ENCODE measurements at places on chromosomes 5 and 9.
A peak's percentile ranks its signal among the peaks of the same experiment; 100 is the strongest.

DNA sequence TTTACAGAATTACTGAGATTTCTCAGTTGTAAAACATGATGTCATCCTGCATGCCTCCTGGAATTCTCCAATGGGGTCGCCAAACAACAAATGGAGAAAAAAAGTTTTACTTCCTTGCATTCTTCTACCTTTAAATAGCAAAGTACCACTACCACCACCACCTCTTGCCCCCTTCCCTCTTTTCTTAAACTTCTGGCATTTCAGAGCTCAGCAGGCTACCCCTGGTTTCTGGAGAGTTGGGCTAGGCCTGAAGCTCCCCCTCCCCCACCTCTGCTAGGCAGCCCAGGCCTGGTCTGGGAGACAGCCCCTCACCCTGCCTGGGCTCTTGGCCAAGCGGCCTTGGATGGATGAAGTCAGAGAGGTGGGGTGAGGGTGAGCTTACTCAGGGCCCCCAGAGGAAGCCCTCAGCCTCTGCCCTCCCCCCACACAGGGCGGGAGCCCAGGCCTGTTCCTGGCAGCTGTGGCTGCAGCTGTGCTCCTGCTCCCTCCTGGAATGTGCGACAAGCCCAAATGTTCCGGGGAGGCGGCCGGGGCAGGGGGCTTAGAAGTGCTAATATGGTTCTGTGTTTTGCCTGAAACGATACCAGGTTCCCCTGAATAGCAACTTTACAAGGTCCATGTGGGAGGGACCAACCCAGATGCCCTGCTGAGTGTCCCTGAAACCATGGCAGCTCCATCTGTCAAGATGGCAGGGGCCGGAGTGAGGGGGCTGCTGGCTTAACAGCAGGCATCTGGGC is 6.0 kb upstream of the CCIN start:
- DNase-seq = peak; percentile 92

- DNase-seq = peak; percentile 54
These were observed 117.4 kb downstream of the SMARCA2 start for GRCh38 chr9:2132484-2133082.

DNA sequence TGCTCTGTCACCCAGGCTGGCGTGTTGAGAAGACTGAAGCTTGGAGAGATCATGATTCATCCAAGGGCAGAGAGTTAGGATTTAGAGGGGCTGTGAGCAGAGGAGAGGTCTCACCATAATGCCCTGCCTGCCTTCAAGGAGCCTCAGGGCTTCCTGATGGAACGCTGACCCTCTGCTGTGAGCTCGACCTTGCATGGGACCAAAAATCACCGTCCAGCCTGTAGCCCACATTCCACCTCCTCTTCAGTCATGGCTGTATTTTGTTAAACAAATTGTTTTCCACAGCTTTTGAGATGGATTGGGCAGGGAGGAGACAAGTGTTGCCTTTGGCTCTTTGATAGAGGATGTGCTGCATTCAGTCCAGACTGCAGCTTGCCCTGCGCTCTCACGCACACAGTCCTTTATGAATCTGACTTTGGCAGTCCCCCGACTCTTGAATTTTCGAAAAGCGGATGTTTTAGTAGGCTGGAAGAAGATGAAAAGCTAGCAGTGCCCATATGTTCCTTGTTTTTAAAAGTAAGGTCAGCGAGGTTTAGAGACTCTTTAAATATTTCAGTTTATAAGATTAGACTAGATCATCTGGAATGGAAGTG is 79.5 kb downstream of the MVB12B start:
- DNase-seq = no peak

- no peak for DNase-seq
These were observed 125.0 kb upstream of the PITX1 start for GRCh38 chr5:135158982-135159381.

DNA sequence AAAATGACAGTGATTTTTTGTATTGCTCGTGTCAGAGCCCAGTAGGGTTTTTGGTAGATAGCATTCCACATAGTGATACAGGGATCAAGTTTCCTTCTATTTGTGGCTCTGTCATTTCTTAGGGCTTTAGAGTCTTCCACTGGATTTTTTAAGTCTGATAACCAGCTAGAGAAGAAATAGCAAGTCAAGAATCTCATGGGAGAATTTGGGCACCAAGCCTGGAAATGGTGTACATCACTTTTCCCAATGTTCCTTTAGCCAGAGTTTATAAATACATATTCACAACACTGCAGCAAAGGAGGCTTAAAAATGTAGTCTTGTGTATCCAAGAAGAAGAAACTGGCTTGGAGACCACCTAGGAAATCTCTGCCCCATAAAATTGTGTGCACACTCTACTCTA is 647.1 kb upstream of the KLF4 start:
- no peak for DNase-seq

DNA sequence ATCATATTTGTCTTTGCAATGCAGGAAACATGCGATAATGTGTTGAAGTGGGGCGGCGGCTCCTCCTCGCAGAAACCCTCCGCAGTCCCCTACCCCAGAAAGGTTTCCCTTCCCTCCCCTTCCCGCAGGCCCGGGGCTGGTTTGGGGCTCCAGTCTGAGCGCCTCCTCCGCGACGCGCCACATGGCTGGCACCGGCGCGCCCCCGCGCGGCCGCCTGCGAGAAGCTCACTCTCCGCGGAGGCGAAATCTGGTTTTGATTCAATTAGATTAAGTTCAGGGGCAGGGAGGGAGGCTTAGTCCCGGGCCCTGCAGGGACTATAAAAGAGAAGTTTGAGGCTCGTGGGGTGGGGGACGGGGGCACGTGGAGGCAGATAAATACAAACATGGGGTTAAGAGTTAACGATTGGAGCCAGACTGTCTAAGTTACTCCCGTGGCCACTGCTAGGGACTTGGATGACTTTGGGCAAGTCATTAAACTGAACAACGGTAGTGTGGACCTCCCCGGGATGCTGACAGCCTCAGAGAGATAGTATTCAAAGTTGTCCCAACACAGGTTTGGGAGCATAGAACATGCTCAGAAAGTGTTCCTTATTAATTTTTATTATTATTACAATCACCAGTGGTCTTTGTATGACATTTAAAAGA is 69.4 kb downstream of the MSX2 start:
- peak; percentile 4 for DNase-seq

- DNase-seq = no peak
These were observed 86.9 kb downstream of the CYFIP2 start for GRCh38 chr5:157352756-157353340.

- DNase-seq = no peak
These were observed 1.1 kb upstream of the IRF1 start for GRCh38 chr5:132491368-132492364.

- peak; percentile 34 for DNase-seq
These were observed 60.4 kb upstream of the CKMT2 start for GRCh38 chr5:81172710-81173109.

GRCh38 chr5:55175781-55176175 is 2.8 kb upstream of the CDC20B start:
- DNase-seq = no peak

DNA sequence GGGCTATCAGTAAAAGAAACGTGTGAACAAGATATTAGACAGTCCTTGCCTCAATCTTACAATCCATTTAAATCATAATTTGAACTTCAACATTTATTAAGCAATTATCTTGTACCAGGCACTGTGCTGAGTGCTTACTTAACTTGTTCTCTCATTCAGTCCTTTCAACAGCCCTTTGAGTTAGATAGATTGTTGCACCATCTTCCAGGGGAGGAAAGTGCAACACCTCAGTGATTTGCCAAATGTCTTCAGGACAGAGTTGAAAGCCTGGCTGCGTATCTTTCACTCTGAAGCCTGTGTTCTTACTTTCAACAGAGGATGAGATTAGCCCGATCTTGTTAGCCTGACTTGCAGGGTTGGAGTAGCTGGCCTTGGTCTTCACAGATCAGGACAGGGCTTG is 34.2 kb upstream of the SUB1 start:
- peak; percentile 58 for DNase-seq

GRCh38 chr5:14187660-14188059 is 44.5 kb downstream of the TRIO start:
- DNase-seq = no peak

- peak; percentile 90 for DNase-seq
These were observed 106.1 kb upstream of the ICE1 start for GRCh38 chr5:5316334-5316733.

GRCh38 chr5:158007336-158007735 is 148.4 kb upstream of the CLINT1 start:
- no peak for DNase-seq

DNA sequence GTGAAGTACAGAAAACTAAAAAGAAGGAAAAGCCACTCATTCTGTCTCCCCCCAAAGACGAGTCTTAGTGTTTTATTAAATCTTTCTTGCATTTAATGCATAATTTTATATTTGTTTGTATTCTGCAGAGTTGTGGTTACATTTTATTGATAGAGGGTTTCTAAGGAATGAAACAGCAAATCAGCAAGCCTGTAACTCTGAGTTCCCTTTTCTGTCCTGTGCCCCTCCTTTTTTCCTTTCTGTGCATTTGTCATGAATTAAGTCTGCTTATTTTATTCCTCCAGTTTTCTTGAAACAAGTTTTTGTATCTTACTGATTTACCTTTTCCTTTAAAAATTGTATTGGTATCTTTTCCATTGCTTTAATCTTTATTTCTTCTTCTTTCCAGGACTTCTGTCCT is 132.8 kb downstream of the MUSK start:
- no peak for DNase-seq

GRCh38 chr9:78572266-78572665 is 275.3 kb downstream of the PSAT1 start:
- DNase-seq = peak; percentile 17

DNA sequence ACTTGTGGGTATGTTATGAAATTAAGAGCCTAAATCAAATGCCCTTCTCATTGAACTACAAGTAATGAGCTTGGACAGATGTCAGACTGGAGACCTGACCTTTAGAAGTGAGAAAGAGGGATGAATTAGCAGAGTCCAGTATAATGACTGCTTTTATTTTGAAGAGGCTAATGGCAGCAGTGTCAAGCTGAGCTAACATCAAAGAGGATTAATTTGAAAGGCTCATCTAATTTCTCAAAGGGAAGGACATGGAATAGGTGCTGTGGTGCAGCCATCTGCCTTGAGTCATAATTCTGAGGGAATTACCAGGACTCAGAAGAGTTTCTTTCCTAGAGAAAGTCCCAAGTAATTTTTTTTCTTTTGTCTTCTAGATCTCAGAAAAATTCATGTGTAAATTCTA is 57.6 kb downstream of the FAM81B start:
- DNase-seq = no peak

DNA sequence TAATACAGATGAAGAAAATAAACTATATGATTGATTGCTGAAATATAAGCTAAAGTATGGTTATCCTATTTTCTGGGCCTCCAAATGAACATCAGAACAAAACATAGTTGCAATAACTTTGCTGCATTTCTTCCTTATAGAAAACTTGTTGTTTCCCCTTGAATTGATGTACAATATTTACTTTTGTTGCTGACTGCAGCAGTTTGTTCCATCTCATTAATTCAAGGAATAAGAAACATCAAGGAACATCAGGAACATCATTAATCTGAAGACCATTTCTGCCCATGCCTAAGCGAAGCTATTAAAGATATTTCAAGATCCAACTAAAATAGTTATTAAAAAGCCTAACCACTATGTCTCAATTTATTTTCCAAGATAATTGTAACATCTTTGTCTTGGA is 363.6 kb upstream of the EDIL3 start:
- DNase-seq = no peak

DNA sequence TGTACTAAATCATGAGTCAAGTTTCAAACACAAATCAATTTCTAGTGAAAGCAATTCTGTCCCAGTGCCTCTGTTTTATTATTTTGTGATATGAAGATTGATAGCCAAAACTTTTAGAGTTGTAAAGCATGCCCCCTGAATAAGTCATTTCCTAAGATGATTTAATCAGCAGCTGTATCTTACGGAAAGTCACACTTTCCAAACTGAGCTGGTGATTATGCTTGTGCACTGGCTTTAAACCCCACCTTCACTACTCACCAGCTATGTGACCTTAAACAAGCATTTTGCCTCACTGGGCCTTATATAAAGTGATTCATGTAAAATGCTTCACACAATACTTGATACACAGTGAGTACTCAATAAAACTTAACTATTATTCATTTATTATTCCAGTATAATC is 78.1 kb downstream of the EDIL3 start:
- DNase-seq = no peak

GRCh38 chr9:105693435-105694189 is 729 bp upstream of the TMEM38B start:
- no peak for DNase-seq

- DNase-seq = no peak
These were observed 469.4 kb downstream of the RASEF start for GRCh38 chr9:82593501-82593900.

- DNase-seq = peak; percentile 78
These were observed 29.2 kb downstream of the RFK start for GRCh38 chr9:76365028-76365427.

- no peak for DNase-seq
These were observed 2.4 kb upstream of the ARSI start for GRCh38 chr5:150305095-150305494.

DNA sequence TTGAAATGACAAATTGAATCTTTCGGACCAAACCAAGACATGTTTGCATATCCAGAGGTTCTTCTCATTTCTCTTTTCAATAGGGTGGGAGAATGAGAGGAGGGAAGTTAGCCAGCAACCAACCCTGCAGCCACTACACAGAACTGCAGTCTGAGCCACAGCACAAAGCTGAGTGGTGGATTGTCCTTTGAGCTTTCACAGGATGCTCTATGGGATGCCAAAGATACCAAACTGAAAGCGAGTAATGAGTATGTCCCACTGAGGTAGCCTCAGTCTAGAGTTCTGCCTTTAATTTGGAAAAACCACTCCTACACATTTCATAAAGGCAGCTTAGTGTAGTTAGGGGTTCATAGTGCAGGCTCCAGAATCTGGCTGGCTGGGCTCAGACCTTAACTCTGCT is 114.9 kb downstream of the MARCHF3 start:
- DNase-seq = no peak

GRCh38 chr9:114279693-114280092 is 43.2 kb upstream of the ORM1 start:
- DNase-seq = no peak

DNA sequence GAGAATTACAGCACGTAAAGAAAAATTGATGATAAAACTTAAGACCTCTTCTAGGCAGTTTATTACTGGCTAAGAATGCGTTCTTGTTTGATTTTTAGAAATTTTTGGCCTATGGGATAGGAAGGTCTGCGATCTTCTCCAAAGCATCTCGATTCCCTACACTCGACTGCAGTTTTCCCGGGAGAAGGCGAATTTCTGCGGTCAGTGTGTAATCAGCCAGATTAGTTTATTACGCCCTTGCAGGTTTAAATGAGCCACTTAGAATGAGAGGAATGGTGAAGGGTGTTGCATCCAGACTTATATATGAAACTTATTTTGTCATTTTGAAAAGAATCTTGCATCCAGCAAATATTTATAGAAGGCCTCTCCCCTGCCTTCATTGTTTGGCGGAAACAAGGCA is 1.2 kb downstream of the MTAP start:
- peak; percentile 59 for DNase-seq

GRCh38 chr9:120913647-120914264 is 12.8 kb downstream of the TRAF1 start:
- DNase-seq = no peak

- peak; percentile 72 for DNase-seq
These were observed 7.1 kb upstream of the PLK2 start for GRCh38 chr5:58466939-58467338.

Data from amniotic epithelial cell (primary cell).